ENCODE measurements at places on chromosomes 6 and 20.

DNA sequence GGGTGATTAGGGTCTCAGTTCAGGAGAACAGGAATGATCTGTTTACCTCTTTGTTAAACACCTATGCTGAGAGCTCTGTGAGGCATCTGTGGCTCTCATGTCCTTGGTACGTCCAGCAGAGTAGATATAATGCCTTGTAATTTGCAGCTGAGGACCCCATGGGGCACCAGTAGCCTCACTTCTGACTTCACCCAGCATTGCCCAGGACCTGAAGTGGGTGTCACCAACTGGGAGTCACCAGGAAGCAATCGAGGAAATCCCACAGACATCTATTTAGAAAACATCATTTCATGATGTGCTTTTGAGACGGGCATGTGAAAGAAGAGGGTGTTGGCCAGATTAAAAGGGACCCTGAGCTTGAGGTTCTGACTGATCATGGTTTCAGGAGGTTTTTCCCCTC lies 8.8 kb downstream of the EDN3 start:
- DNase-seq = no peak

GRCh38 chr6:143356101-143356880 lies 94.2 kb downstream of the ADAT2 start:
- DNase-seq = no peak

GRCh38 chr6:104591573-104592334 lies 268.0 kb downstream of the HACE1 start:
- DNase-seq = no peak

DNA sequence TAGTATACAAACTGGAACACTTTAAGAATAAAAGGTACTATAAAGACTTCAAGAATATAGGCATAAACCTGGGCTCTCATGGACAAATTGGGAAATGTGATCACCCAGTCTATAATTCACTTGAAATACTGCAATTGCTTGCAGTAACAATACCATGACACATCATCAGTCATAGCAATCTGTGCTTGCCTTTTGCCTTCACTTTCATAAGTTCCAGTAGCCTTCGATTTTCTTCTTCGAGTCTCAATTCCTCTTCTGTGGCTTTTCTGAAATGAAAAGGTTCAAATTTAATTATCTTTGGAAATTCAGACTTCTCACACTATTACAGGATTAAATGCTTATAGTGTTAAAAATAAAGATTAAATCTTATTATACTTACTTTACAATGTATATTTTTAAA lies 96.3 kb upstream of the ZBTB24 start:
- no peak for DNase-seq

DNA sequence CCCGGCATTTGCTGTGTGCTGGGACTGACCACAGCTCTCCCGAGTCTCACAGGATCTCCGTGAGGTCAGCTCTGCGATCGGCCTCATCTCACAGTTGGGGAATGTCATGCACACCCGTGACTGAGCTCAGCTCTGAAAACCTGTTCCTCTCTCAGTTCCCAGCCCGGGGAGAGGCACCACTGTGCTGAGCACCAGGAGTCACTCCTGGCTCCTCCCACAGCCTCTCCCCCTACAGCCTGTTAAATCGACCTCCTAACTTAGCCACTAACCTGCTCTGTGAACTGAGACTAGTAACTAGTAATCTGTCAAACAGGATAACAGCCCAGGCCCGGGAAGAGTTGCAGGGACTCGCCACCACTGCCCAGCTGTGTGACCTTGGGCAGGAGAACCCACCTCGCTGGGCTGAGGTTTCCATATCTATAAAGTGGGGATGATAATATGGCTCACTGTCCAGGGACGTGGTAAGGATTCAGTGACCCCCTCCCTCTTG lies 20.1 kb upstream of the NOL4L start:
- DNase-seq = no peak

DNA sequence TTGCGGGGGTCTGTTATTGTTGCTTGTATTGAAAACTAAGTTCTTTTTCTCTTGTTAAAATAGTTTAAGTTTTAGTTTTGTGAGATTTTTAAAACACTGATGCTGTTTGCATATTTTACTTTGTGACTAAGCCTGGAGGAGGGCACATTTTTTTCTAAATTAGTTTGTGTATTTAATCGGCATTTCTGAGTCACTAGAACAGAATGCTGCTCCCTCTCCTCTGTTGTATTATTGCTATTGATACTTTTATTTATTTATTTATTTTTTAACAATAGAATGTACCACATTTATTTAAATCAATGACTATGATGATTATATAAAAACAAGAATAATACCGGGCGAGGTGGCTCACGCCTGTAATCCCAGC lies 5.1 kb upstream of the FAM50B start:
- no peak for DNase-seq

DNA sequence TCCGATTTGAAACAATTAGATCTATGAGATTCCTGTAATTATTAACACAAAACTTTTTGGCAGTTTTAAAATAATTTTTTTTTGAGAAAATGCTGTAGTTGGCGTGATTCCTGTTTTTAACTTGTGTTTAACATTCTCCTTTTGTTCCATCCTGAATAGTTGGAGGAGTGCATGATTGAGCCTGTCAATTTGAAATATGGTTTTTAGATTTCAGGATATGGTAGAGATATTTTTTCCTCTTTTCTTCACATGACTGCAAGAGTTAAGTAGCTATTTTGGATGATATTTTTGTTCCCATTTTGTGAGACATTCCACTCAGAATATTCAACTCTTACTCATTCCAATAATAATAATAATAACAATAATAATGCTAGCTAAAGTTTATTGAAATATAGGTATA lies 241.7 kb upstream of the MAN1A1 start:
- no peak for DNase-seq

DNA sequence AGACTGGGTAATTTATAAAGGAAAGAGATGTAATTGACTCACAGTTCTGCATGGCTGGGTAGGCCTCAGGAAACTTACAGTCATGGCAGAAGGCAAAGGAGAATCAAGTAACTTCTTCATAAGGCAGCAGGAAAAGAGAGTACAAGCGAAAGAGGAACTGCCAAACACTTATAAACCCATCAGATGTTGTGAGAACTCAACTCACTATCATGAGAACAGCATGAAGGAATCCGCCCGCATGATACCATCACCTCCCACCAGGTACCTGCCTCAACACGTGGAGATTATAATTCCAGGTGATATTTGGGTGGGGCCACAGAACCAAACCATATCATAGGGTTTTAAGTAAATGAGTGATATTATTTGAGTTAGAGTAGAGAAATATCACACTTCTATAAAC lies 189.3 kb downstream of the TSHZ2 start:
- DNase-seq = no peak

DNA sequence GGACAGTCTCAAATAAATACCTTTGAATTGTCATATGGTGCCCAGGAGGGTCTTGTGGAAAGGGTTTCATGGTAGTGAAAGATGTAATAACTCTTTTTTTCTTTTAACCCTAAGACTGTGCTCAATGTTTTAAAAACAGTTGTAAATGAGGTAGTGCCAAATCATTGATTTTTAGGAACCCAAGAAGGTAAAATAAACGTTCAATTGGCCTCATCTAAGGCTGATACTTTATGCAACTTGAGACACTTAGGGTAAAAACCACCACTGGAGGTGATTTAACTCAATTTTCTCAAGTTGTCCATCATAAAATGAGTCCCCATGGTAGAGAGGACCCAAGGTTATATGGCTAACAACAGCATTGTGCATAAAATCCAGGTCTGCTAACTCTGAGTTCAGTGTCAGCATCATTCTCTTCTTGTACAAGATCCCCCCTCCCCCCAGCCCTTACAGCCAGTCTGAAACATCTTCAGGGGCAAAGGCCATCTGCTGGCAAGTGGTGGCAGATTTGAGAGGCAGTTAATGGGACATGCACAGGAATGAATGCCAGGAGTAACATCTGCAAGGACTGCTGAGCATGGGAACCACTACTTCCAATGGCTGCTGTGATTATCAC lies 244.4 kb downstream of the GMPR start:
- no peak for DNase-seq

DNA sequence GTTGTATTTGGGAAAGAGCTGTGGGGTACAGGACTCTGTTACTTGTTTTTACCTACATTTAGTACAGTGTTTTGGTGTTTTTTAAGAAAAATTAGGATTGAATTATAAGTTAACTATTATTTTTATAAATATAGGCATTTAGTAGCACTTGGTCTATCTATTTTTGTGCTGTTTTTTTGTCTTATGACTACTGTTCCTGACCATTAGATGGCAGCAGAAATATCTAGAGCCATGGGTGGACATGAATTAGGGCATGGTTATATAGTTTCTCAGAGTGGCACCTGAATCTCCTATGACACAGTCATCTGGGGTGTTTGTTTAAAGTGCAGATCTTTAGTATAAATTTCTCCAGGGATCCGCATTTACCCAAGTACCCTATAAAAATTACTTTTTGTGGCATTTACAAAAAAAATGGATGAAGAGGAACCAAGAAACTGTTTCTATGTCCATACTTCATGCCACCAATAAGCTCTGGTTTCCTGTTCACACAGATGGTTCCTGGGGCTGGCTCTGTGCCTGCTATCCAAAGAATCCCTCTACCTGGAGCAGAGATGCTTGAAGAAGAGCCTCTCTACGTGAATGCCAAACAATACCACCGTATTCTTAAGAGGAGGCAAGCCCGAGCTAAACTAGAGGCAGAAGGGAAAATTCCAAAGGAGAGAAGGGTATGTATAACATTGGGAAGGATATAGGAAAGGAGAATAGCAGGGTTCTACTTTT lies 19.8 kb downstream of the NFYA start:
- DNase-seq = peak; percentile 30

GRCh38 chr20:23305098-23305497 lies 45.5 kb upstream of the NXT1 start:
- no peak for DNase-seq

DNA sequence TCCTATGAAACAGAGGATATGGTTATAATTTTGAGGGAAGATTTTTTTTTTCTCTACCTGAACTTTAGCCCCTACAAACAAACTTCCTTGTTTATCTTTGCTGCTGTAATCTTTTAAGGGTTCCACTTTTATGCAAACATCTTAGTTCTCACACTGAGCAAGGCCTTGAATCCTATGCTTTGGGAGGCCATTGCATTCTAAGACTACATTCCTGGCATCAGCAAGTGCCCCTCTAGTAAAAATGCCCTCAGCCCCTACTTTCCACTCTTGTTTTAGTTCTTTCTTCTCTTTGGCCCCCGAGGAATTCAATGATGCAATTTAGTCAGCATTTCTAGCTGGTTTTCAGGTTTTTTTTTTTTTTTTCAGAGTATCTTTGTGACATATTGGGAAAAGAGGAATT lies 8.1 kb upstream of the AHI1 start:
- no peak for DNase-seq

DNA sequence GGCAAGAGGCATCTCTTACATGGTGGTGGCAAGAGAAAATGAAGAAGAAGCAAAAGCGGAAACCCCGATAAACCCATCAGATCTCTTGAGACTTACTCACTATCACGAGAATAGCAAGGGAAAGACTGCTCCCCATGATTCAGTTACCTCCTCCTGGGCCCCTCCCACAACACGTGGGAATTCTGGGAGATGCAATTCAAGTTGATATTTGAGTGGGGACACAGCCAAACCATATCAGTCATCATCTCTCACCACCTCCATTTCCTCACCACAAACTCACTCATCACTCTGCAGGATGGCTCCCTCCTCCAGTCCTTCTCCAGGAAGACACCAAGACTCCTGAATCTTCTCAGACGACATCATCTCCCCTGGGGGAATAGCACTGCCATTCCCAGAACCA lies 25.8 kb upstream of the SLC16A10 start:
- DNase-seq = no peak

DNA sequence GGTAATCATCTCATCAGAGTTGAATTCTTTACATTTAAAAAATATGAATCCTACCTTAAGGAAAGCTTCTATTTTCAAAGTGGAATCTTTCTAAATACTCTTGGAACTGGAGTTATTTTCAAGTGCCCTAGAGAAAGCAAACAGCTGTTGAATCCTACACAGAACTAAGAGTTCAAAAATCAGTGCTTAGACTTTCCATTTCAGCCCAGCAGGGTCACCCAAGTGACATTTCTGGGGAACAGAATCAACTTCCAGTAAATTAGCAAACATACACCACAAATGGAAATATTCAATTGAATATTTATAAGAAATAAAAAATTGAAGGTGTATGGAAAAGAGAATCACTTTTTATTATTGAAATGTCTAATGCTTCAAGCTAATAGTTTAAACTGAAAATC lies 427.7 kb upstream of the NOX3 start:
- no peak for DNase-seq

GRCh38 chr20:45405571-45406259 lies 2.4 kb upstream of the DBNDD2 start:
- no peak for DNase-seq

DNA sequence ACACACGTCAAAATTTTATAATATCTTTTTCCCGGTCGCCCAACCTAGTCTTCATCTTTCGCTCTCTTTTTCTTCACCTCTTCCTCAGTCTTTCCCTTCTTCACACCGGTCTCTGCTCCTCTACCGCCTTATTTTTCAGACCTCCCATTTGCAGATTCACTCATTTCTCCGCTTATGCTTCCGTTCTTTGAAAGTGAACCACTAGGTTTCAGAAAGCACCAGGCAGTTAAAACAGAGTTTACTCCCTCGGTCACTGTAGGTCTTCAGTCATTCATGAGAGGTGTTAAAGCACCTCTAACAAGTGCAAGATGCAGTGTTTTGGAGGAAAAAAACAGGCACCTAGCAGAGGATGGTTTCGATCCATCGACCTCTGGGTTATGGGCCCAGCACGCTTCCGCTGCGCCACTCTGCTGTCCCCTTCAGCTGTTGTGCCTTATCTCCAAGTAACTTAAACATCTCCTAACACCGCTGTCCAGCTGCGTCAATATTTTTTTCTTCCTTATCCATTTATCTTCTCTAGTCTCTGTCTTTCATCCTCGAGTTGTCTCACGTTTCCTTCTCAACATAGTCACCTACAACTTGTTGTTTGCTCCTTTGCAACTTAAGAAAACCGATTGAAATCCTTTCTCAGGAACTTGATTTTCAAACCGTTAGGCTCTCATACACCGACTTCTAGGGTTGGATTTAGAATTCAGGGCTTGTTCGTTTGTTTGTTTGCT lies 119.7 kb upstream of the ZNF184 start:
- peak; percentile 86 for DNase-seq

GRCh38 chr6:168607272-168608112 lies 166.5 kb downstream of the SMOC2 start:
- DNase-seq = no peak
